ENCODE measurements at places on chromosomes 1 and 21. TPM values are rescaled to one million over a fixed set of nuclear protein-coding genes. Genes with fewer than 3 reads are reported as not detected.

Gene PEX19
- 21.1 TPM for total RNA-seq

Gene KRTAP20-3
- total RNA-seq = not detected

Gene CFHR3
- total RNA-seq = not detected

Gene FABP3
- total RNA-seq = 88.0 TPM

Gene NGF
- 0.74 TPM for total RNA-seq

Gene SMIM1
- total RNA-seq = not detected

Gene NFASC
- total RNA-seq = 35.2 TPM

Gene TPRG1L
- 17.7 TPM for total RNA-seq

Gene SYT11
- total RNA-seq = 199 TPM

Gene LCE3E
- not detected for total RNA-seq

Gene CHAF1B
- 2.0 TPM for total RNA-seq

Gene WLS
- total RNA-seq = 35.9 TPM

Gene DMRTA2
- total RNA-seq = 3.2 TPM

Gene SELL
- 0.49 TPM for total RNA-seq

Gene ETNK2
- total RNA-seq = 17.0 TPM

Gene SYT2
- 0.98 TPM for total RNA-seq

Gene CDKN2C
- 3.9 TPM for total RNA-seq

Gene CLCA1
- total RNA-seq = not detected

Gene PGLYRP3
- not detected for total RNA-seq

Gene PER3
- total RNA-seq = 3.9 TPM

Data from temporal lobe (tissue), 4 donors.